ENCODE measurements at places on chromosomes 2 and 18.

DNA sequence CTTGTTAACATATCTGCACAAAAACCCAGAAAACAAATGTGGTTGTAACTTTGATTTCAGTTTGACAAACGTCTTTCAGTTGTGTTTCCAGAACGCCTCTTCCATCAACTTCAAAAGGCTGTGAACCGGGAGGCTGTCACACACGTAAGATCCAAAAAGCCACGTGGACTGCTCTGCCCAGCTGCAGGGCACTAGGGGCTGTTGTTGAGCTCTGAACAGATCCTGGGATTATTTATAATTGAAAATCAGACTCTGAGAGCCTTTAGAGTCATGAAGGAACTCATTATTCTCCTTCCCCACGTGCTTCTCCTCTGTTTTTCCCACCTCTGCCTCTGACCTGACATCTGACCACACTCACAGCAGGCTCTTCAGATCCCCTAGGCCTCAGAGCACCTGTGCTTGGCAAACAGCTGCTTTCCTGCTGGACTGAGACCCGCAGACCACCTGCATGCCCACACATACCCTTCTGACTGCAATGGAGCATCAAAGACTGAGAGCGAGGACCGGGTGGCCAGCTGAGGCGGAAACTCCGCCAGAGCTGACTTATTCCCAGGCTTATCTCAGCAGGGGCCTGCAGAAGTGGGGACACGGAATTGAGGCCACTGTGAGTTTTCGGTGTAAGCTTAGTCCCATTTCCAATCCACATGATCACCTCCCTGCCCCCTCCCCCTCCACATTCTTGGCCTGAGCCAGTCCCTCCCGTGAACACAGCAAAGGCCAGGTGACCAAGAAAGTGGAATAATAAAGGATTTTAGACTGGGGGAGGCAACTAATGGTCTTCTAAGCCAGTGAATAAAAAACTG lies 114.8 kb downstream of the ATL2 start:
- DNase-seq: peak; percentile 68

- DNase-seq: no peak
Measured at GRCh38 chr2:20403774-20404312, 43.0 kb upstream of the RHOB start.

DNA sequence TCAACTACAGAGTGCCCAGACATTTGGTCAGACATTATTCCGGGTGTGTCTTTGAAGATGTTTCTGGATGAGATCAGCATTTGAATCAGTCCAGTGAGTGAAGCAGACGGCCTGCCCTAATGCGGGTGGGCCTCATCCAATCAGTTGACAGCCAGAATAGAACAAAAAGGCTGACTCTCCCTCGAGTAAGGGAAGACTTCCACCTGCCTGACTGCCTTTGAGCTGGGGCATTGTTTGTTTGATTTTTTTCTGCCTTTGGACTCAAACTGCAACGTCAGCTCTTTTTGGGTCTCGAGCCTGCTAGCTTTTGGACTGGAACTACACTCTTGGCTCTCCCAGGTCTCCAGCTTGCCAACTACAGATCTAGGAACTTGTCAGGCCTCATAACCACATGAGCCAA lies 111.7 kb upstream of the AGAP1 start:
- no peak for DNase-seq

DNA sequence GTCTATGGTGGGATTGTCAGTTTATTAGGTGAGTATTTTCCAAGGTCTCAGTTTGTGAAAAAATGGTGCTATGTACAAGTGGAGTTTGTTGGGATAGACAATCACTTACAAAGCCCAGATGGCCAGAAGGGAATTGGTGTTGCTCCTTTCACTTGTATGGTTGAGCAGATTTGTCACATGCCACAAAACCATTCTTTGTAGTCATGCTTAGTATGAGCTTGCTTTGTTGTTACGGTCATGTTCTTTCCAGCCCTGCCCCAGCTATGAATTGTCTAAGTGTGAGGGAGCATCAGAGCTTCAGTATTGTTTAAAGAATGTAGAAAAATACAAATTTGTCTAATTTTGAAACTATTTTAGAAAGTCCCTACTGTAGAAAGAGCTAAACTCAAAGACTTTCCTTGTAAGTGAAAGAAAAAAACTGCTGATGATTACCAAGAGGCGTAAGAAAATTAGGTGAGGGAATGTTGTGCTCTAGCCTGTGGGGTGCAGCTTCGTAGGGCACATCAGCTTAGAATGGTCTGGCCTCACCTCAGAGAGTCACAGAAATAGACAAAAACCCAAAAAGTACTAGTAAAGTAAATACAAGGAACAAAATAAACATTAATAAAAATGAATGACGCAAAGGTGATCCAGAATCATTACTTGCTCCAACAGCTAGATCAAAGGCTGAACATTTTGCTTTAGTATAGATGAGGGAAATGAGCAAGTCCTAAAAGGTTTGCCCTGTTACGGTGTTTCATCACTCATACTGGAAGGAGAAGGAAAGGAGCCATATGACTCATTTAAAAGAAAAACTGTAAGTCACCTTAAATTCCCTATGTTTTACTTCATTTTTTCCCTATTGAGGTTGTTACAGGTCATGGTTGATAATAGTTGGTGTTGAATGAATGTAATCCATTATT lies 9.2 kb downstream of the TGIF1 start:
- no peak for DNase-seq

- DNase-seq: no peak
Measured at GRCh38 chr2:152335726-152336118, 748 bp downstream of the FMNL2 start.

GRCh38 chr18:24536326-24536725 lies 75.9 kb downstream of the HRH4 start:
- no peak for DNase-seq

GRCh38 chr18:76005632-76006208 lies 489.3 kb downstream of the ZNF516 start:
- DNase-seq: no peak

DNA sequence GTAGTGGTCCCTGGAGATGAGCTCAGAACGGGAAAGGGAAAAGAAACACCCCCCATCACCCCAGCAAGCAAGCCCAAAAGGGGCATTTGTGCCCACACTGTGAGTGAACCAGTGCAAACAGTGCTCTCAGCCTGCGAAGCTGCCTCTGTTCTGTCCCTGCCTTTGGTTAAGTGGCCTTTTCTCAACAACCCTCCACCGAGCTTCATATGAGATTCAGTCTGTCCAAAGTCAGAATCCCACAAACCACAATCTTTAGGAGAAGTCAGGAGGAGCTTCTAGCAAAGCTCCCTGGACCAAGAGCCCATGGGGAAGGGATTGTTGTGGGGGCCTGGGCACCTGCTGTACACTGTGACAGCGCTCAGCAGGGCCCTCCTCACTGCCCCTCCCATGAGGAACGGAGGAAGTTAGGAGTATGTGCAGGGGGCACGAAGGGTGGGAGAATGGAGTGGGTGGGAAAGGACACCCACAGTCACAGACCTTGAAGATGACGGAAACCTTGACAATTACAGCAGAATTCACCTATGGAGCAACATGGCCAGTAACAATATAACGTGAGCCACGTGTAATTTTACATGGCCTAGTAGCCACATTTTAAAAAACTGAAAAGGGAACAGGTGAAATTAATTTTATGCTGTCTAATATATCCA lies 119.5 kb downstream of the SMAD7 start:
- DNase-seq: no peak

- peak; percentile 51 for DNase-seq
Measured at GRCh38 chr2:72825257-72826155, at the start of gene EXOC6B. Gene EXOC6B, minus strand, starts transcription at chr2:72826033.

GRCh38 chr18:2518473-2518872 lies 52.8 kb downstream of the METTL4 start:
- DNase-seq: no peak

DNA sequence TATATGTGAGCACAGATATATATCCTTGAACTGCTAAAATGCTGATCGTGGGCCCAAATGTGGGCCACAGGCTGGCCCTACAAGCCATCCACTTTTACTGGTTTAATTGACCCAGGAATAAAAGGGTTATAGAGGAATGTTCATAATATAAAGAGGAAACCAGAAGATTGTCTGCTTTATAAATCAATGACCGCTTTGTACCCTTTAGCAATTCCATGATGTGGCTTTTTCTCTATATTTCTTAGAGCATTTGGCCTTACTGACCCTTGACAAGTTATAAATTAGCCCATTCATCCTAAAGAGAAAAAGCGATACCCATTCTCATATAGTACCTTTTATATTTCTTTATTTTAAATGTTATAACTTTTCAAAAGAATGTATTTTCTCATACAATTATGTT lies 87.1 kb upstream of the ITGA4 start:
- no peak for DNase-seq

- DNase-seq: no peak
Measured at GRCh38 chr2:71932037-71932779, 215.5 kb downstream of the CYP26B1 start.

Data from GM12878 (cell line).